NCI-H2029 treated with DMSO at 0.1 percent for 48 hours (cell line): ENCODE measurements at places on chromosomes 2 and 18.

GRCh38 chr18:58378411-58379379, 250.2 kb downstream of the ALPK2 start:
- DNase-seq: no peak

GRCh38 chr2:60149176-60149575, 404.3 kb downstream of the BCL11A start:
- DNase-seq: no peak

DNA sequence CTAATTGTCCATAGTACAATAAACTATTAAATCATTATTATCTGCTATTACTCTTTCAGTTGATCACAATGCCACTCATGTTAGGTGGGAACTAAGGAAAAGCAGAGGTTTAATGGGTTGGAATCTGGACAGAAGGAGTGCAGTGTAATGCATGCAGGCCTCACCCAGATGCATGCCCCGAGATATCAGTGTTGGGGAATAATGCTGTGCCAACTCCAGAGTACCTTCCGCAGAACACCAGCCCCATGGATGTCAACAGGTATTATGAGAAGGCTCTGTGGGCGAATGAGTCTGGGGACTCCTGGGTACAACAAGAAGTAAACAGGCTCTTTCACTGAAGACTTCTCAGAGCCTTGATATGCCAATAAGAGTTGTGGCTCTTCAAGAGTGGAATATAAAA, 377.4 kb downstream of the ALK start:
- DNase-seq: no peak

DNA sequence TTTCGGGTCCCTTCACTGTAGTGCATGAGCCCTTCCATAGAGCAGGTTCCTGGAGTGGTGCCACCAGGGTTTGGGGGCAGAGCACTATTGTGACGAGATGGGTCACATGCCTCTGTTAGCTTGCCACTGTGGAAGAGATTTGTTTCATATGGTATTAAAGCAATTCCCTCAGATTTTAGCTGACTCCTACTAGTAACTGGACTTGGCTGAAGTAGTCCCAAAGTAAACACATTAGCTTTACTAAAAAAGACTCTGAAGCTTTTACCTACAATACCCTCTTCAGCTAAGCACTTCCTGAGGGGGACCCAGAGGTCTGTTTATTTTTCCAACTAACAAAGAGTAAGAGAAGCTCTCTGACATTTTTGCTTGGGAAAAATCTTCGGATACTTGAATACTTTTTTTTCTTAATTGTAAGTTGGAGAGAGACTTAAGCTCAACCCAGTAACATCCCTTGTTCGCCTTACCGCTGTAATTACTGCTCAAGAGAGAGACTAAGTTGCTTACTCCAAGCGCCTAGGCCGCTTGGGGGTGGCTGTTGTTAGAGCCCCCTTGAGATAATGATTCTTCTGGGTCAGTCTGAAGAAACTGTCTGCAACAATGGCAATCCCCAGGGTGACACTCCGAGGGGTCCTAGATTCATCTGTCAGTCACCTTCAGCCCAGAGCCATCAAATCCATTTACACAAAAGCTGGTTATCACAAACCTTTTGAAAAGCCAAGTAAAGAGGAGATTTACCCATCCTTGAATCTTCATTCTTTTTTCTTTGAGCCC, 177.4 kb downstream of the FIGN start:
- DNase-seq: no peak

DNA sequence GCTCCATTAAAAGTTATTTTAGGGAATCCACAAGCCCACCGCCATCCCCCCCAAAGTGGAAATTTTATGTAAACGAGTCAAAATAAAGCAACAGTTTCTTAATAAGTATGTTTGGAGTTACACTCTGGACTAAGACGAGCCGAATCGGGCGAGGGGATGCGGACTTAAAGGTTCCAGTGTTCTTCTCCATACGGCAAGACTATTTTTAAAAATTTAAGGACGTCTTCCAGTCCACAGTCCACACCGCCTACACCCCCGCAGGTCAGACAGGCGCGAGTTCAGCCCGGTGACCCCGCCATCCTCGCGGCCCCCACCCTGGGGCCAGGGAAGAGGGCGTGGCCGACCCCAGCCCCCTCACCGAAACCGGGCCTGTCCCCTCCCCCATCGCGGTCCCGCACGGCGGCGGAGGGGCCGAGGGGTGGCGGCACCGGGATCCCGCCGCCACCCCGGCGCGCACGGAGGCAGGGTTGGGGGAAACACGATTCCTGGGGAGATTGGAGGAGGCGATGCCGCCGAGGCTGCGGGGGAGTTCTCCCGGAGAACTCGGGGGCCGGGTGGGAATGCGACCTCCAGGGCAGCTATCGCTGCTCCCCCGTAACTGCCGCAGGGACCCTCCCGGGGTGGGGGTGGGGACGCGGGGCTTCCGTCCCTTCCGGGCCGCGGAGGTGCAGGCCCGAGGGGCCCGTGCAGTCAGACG, 24.5 kb upstream of the SMAD7 start:
- no peak for DNase-seq
